ENCODE measurements at places on chromosomes 5 and 9.

- no peak for DNase-seq
Measured at GRCh38 chr5:141039517-141039916, 11.7 kb upstream of the PCDHB1 start.

DNA sequence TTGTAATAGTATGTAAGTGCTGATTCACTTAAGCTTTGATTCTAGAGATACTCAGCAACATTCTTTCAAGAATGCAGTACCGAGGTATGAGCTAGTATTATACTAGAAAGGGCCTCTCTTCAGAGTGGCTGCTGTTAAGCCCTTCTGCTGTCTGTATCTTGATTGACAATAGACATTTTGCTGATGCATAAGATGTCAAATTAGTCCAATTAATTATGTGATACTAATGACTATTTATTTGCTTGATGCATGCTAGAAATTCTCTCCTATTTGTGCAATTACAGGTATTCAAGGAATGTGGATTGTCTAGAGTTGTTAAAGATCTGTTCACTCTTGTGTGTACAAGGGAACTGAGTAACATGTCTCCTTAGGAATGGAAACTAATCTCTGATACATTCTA, 92.3 kb upstream of the PTGER4 start:
- DNase-seq = no peak

DNA sequence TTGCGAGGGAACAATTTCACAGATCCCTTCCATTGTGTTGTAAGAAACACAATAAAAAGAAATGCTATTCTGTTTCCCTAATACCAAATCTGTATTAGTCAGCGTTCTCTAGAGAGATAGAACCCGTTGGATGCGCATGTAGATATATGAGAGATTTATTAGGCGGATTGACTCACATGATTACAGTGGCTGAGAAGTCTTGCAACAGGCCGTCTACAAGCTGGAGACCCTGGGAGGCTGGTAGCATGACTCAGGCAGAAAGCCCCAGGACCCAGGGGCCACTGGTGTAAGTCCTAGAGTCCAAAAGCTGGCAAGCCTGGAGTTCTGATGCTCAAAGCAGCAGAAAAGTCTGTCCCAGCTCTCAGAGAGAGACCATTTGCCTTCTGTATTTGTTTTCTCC, 18.4 kb upstream of the IL17B start:
- no peak for DNase-seq

DNA sequence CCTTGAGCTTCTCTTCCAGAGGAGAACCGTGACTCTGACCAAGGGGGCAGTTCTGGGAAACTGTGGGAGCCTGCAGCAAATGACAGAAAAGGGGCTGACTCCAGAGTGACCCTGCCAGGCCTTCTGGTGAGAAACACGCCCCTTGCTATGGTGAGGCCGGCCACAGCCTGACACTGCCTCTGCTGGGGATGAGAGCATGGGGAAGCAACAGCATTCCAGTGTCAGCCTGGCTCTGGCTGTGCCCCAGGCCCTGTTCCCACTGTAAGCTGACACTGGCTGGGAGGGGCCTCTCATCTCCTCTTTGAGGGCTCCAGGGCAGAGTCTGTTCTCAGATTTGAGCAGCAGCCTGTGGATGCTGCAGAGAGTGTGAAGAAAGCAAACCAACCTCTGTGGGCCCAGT, 180.0 kb upstream of the IL12B start:
- DNase-seq = no peak

GRCh38 chr5:157400741-157401495, 59.1 kb upstream of the NIPAL4 start:
- no peak for DNase-seq

GRCh38 chr9:124749284-124749683, 21.8 kb downstream of the NR6A1 start:
- DNase-seq = no peak

- no peak for DNase-seq
Measured at GRCh38 chr9:14435871-14436270, 121.9 kb upstream of the NFIB start.

DNA sequence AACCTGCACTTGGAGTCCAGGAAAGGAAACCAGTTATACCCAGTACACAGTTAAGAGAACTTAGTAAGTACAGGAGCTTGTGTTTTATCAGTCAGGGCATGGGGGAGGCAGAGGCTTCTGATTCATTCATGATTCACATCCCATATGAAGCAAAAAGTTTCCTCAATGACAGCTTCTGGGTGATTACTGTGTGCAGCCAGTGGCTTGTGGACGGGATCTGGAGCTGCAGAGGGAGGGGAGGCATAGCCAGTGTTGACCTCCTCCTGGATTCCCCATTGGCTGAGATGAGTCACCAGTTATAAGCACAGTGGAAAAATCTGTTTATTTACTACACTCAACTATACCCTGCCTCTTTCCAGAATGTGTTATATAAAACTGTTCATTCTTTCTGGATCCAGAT, 17.7 kb downstream of the IL31RA start:
- no peak for DNase-seq

- DNase-seq = no peak
Measured at GRCh38 chr5:99553211-99553810, 624.5 kb upstream of the CHD1 start.

DNA sequence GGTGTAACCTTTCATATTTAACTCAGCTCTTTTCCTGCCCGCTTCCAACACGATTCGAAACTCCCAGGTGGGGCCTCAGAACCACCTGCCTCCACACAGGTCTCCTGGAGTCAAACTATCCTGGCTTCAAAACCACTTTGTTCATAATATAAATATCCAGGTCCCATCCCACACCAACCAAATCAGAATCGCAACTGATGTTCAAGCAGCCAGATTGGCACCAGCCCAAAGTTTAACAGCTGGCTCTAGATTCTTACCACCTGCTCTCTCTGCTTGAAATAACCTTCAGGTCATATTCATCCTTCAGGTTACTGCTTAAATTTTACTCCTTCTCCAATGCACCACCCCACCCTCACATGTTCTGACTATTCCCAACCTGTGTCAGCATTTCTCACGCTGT, 231.4 kb upstream of the TRPM3 start:
- DNase-seq = no peak

GRCh38 chr5:110377943-110378342, 348.5 kb downstream of the TMEM232 start:
- DNase-seq = no peak

DNA sequence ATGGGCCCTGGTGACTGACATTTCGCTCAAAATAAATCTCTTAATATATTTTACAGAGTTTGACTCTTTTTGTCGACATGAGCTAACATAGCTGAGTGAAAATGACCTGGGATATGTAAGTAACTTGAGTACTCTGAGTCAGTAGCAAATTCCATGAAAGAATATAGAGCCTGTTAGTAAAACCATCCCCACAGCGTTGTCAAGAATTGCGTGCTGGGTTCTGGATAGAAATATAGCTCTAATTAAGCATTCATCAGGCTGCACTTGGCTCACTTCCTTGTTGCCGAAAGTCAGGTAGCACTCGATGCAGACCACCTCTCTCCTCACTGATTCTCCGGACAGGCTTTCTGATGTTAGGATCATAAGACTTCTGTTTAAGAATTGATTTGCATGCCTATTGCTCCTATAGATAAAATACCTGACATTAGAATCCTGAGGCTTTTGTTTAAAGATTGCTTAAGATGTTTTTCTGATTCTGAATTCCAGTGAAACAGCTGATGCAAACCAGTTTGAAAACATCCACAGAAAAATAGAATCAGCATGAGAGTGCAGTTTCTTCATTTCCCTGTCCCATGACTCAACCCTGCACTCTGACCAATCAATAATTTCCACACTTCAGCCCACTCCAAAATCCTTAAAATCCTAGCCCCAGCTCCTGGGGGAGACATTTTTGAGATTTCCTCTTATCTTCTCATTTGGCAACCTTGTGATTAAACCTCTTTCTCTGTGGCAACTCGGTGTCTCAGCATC, 310.6 kb downstream of the DIRAS2 start:
- no peak for DNase-seq

DNA sequence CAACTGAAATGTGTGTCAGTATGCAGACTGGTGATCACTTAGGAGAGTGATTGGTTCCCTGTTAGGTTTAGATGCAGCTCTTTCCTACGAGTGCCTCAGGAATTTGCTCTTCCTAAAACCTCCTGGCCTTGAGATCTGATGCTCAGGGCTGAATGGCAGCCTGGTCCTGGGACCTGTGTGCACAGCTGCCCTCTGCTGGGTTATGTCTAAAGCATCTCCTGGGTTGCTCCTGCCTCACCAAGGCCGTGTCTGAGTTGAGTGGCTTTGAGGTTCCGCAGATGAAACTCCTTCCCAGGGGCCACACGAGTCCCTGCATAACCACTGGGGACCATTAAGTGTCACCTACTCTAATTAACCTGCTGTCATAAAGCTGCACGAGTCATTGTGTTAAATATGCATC, 59.5 kb downstream of the MVB12B start:
- DNase-seq = no peak

GRCh38 chr9:27196383-27196782, 87.4 kb downstream of the TEK start:
- no peak for DNase-seq

DNA sequence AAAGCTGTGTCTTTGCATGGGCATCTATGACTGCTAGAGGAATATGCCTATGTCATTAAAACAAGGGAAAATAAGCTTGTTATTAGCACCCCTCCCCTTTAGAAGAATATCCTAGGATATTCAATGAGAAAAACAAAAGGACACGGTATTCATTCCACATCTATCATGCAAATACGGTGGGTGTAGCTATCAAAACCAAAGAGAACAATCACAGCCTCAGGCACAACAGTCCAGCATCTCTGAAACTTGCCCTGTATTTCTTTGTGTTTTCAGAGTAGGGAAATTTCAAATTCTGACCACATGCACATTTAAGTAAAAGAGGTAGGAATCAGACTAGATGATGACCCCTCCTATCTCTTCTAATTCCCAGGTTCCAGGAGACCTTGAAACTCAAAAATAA, 209.9 kb downstream of the EFNA5 start:
- no peak for DNase-seq

DNA sequence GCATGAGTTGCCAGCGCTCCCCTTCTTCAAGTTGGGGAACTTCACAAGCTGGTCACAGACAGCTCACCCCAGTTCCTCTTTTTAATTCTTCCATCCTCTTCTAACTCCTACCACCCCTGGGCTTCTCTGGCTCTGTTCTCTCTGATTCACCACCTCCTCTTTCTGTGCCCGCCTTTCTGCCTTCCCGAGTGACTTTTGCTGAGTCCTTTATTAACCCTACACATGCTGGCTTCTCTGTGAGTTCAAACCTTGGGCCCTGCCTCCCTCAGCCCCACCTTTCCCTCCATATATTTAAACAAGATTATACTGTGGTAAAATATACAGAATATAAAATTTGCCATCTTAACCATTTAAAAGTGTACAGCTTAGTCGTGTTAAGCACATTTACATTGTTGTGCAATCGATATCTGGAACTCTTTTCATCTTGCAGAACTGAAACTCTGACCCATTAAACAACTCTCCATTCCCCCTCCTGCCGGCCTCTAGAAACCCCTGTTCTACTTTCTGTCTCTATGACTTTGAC, 32.0 kb downstream of the SLC46A2 start:
- DNase-seq = no peak

DNA sequence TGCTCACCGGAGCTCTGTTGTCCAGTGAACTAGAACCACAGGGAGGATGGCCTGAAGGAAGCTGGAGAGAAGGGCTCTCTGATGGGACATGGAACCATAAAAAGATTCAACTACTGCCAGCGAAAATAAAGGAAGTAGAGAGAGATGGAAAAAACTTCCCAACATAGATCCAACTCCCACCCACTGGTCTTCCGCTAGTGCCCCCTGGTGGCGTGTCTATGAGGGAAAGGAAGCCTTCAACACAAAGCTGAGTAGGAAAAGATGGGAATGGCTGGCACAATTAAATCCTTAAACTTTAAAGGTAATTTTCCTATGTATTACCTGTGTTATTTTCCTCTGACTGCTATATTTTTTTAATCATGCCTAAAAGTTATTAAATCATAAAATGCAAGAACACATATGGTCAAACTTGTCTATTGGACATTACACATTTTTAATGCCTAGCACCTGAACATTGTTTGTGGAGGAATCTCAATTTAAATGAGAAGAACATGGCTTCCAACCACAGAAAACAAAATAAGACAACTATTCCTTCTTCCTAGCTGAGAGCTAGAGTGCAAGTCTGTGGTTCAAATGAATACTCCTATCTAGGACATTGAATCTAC, 51.5 kb downstream of the CEP120 start:
- DNase-seq = peak; percentile 46

- DNase-seq = no peak
Measured at GRCh38 chr5:17314907-17315471, 97.6 kb downstream of the BASP1 start.

DNA sequence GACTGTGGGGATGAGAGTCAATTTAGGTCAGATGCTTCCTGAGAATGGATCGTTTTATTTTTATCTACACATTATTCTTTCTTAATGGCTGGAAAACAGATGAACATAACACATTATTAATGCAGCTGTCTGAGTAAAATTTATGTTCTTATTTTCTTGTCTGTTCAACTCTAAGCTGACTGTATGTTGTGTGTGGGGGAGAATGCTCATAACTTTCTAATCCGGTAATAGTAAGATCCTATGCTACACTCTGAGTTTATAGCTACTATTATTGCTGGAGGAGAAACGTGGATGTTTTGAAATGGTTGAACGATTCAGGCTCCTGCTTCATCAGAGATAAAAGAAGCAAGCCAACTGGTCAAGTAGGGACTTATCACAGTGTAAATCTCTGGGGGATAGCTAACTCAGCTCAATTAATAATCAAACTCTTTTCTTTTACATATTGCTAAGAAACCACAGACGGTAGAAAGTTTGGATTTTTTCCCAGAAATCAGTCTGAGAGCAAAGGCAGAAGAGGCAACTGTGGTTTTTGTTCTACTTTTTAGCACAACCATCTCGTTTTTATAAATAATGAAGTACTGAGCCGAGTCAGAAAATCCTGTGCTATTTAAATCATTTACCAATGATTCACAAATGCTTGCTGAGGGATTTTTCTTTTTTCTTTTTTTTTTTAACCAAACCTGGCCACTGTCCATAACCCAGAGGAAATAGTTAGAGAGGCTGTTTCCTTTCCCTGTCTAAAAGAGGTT, 265.0 kb upstream of the FAM174A start:
- no peak for DNase-seq

DNA sequence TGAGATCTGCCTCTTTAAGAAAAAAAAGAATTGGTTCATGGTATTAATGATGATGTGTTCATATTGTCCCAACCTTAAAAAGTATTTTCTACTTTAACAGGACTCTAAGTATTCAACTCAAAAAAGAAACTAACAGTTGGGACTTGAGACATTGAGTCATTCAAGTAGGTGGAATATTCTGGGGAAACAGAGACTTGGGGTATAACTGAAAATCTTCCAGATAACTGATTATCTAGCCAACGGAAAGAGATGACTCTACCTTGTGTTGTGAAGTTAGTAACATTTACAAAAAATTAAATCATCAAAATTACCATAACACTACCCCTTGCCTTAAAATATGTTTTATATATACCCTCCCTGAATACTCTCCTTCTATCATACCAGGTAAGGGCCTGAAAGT, 19.1 kb downstream of the OXCT1 start:
- no peak for DNase-seq

GRCh38 chr9:27628311-27628710, 55.0 kb upstream of the C9orf72 start:
- DNase-seq = no peak

- DNase-seq = no peak
Measured at GRCh38 chr5:160747987-160748386, 104.0 kb downstream of the ATP10B start.

- DNase-seq = no peak
Measured at GRCh38 chr9:125749287-125749935, 2.2 kb downstream of the PBX3 start.

GRCh38 chr9:123551734-123552133, 195.7 kb downstream of the CRB2 start:
- DNase-seq = no peak

Data from hematopoietic multipotent progenitor cell treated with erythropoietin and hydrocortisone succinate and interleukin-3 and kit ligand, for 17 days (in vitro differentiated cells).